HuH-7 (cell line): ENCODE measurements at places on chromosomes 2 and 18.

- DNase-seq, result no peak
Observed at GRCh38 chr18:38709122-38709521, 1143.5 kb upstream of the CELF4 start.

- DNase-seq, result no peak
Observed at GRCh38 chr18:8800445-8800844, 95.1 kb downstream of the MTCL1 start.

GRCh38 chr2:145066151-145066661 is 546.3 kb upstream of the ZEB2 start:
- no peak for DNase-seq

DNA sequence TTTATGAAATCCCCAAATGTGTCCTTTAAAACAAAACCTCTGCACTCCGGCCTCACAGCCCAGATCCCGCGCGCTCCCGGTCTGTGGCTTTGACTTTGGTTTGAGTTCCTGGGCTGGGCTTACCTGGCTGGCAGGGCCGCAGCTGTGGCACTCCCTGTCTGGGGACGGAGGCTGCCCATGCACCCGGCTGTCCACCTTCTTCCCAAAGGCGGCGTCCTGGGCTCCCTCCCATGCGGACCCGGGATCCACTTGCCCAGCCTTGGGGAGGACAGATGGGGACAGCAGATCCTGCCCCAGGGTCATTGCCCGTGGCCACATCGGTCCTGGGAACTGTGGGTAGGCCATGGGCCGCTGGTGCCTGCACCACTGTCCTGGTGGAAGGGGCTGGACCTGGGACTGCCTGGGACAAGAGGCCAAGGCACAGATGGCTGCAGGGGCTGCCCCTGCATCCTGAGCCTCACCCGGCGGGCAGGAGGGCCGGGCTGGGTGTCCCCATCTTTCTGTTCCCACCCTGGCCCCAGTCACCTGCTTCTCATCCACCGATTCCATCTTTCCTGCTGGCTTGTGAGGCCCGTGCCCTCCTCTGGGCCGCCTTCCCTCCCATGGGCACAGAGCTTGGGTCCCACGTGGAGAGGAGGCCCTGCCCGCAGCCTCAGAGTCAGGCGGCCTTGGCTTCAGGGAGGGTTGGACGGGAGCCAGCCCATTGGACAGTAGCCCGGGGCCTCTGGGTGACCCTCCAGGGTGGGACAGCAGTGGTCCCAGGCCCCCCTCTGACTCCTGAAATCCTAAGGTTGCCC is 27.7 kb downstream of the NFATC1 start:
- DNase-seq, result no peak

DNA sequence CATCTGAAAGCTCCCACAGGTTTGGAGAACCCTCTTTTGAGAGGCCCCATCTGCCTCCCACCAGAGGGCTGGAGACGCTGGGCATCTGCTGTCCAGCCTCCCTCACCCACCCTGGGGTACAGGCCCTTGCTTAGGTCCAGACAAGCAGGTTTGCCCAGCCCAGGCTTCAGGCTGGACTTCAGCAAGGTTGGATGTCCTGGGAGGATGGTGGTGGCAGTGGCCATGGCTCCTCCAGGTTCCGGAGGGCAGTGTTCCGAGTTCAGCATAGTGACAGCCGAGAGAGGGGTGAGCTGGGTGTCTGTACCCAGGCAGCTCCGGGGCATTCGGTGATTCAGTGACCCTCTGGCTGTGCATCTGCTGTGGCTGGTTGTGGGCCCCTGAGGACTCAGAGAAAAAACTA is 58.2 kb upstream of the HDAC4 start:
- no peak for DNase-seq

DNA sequence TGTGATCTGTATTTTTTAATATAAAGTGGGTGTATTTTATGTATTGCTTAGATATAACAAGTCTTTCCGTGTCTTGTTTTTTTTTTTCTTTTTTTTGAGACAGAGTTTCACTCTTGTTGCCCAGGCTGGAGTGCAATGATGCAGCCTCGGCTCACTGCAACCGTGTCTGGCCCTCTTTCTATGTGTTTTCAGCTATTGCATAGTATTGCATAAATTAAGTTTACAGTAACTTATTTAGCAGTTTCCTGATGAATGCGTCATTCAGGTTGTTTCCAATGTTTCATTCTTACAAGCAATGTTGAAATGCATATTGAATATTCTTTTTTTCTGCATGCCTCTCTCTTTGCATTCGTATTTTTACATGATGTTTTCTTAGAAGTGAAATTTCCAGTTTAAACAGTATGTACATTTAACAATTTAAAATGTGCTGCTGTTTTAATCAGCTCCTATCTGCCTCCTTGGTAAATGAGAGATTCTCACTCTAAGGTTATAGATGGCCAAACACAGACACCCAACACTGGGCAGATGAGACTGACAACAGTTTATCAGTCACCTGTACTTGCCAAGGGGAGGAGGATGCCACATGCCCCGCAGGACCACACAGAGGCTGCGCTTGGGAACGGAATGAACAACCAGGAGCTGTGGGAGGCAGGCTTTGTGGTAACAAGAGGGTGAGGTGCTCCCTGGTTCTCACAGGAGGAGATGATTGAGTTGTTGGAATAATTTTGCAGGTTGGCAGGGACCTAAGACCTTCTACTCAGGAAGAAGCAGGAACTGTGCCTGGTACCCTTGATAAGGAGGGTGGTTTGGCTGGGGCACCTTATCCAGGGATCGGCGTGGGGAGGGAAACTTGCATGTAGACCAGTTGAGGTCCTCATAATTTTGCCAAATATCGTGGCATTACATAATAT is 7.5 kb downstream of the SLC9A4 start:
- no peak for DNase-seq

DNA sequence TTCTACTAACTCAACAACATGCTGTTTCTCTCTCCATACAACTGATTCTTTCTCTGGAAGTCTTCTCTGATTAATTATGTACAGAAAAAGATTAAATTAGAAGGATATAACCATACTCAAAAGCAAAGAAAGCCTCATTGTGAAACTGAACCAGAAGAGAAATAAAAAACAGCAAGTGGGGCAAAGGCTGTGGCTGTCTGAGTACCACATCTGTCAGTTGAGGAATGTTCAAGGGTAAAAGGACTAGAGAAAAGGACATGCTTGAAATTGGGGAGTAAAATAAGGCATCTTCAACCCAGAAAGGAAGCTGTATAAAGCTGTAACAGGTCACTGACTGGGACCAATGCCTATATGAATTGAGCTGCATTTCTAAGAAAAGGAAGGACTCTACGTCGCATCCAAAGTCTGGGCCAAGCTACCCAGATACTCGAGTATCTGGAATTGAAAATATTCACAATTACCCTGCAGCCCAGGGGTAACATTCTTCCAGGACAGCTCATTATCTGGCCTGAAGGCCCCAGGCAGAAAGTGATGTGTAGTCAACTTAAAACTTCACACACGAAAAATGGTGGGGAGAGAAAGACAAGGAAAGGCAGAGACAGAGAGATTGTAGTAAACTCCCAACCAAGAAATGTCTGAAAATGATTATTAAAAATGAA is 356.0 kb upstream of the GALNT5 start:
- DNase-seq, result no peak

- DNase-seq, result no peak
Observed at GRCh38 chr2:48009256-48009655, 103.0 kb upstream of the FBXO11 start.

DNA sequence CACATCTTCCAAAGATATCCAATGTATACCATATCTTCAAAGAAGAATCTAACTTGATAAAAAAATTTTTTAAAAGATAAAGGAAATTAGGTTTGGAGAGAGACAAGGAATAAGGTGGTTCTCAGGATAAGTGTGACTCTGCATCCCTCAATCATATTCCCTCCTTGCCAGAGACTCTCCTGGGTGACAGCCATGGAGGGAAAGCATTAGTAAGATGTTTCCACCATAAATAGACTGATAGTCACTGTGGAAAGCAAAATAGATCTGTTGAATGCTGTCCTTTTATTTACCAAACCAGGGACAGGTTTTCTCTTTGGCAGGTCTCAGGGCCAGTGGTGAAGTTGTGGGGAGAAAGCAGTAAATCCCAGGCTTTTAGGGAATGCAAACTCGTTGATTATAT is 107.6 kb downstream of the PRPF40A start:
- DNase-seq, result no peak

DNA sequence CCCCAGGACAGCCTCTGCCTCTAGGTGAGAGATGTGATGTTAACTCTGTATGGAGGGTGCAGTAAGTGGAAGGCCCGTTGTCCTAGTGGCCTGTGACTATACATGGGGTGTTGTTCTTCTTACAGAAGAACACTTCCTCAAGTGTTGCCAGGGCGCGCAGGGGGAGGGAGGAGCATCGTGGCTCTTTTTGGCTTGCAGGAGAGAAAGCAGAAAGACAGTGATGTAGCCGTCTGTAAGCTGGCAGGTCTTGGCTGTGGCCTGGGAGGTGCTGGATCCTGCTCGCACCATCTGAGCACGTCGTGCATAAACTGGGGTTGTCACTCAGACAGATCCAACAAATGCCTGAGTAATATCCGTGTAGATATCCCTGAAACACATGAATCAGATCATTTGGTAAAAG is 44.3 kb downstream of the ZNF236 start:
- DNase-seq, result no peak

DNA sequence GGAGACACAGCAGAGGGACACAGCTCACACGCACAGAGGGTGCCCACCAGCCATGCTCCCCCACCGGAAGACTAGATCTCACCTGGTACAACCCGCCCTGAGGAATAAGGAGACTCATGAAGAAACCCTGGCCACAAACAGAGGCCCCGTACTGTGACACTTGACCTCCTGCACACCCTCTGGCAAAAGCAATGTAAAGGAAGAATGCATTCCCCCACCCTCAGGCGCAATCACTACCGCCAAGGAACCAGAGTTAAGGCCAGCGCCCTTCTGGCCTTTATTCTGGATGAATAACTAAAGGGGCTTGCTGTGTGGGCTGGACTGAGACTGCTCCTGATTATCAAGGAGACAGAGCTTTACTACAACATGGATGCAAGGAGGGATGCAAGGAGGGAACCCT is 509.2 kb upstream of the SPHKAP start:
- DNase-seq, result no peak

GRCh38 chr2:55840460-55840859 is 83.1 kb downstream of the EFEMP1 start:
- DNase-seq, result no peak

DNA sequence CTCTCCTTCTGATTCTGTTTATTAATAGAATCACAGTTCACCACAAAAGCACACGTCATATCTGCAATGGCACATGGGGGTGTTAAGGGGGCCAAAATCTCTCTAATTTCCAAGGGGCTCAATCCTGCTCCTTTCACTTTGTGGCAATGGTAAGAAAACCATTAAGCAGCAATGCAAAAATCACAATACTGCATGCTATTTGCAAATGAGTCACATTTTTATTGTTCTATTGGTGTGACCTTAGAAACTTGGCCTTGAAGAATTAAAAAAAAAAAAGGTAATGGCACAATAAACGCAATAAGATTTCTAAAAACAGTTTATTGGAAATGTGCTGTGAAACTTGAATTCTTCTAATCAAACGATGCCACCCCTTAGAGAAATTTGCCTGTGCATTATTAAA is 251.5 kb downstream of the ZNF521 start:
- no peak for DNase-seq

GRCh38 chr2:207054521-207054920 is 111.2 kb downstream of the KLF7 start:
- DNase-seq, result no peak

DNA sequence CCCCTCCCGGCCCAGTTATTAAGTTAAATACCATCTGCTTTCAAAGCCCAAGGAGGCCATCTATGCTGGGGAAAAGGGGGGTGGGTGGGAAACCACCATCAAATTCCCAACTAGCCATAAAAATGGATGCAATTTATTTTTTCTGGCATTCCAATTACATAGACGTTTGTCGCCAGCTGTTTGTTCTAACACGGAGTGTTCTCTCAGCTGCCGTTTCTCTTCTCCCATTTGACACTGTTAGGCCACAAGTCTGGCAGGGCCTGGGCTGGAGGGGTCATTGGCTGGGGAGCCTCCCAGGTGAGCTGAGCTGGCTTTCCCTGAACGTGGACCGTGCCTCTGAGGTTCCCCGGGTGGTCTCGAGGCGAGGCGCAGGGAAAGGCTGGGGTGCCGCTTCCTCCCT is 16.6 kb downstream of the ATOH8 start:
- no peak for DNase-seq

DNA sequence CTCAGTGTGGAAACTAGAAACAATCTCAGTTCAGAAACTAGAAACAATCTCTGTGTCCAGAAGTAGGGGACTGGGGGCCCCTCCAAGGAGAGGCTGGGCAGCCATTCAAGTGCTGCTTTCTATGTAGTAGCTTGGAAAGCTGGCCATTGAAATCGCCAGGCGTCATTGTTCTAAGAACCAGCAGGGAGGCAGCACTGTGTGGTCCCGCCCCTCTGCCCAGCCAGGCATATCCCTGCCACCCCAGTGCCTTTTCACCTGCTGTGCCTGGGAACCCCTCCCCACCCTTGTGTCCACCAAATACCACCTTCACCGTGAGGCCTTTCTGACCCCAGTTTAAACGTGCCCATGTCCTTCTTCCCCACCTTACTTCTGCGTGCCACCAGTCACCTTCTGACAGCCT is 221.6 kb downstream of the GBX2 start:
- no peak for DNase-seq

DNA sequence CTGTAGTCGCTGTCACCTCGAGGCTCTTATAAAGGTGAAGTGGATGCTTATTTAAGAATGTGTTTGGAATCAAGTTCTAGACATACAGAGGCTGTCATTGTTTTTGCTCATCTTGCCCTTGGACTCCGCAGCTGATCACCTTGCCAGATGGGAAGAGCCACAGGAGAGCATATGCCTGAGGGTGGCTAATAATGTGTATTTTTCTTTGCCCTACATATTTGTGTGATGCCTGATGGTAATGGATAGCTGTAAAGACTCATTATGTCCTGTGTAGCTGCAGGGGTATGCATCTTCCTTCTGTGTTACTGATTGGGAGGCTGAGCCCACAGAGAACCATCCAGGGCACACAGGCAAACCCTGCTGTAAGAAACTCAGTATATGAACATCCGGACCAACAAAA is 61.7 kb downstream of the PRKCE start:
- DNase-seq, result no peak

- DNase-seq, result no peak
Observed at GRCh38 chr2:158546412-158547144, 89.8 kb downstream of the PKP4 start.

DNA sequence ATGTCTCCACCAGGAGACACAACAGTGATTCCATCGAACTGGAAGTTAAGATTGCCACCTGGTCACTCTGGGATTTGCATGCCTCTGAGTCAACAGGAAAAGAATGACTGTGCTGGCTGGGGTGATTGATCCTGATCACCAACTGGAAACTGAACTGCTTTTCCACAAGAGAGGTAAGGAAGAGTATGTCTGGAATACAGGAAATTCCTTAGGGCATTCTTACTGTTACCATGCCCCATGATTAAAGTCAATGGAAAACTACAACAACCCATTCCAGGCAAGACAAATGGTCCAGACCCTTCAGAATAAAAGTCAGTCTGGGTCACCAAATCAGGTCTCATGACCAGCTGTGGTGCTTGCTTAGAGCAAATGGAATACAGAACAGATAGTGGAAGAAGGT is 12.0 kb upstream of the DDX1 start:
- no peak for DNase-seq

- DNase-seq, result no peak
Observed at GRCh38 chr2:230877116-230877758, 12.5 kb downstream of the ITM2C start.
